ENCODE measurements at places on chromosomes 3 and 15.

- no peak for DNase-seq
These were observed 380.4 kb upstream of the PROK2 start for GRCh38 chr3:72165317-72165716.

DNA sequence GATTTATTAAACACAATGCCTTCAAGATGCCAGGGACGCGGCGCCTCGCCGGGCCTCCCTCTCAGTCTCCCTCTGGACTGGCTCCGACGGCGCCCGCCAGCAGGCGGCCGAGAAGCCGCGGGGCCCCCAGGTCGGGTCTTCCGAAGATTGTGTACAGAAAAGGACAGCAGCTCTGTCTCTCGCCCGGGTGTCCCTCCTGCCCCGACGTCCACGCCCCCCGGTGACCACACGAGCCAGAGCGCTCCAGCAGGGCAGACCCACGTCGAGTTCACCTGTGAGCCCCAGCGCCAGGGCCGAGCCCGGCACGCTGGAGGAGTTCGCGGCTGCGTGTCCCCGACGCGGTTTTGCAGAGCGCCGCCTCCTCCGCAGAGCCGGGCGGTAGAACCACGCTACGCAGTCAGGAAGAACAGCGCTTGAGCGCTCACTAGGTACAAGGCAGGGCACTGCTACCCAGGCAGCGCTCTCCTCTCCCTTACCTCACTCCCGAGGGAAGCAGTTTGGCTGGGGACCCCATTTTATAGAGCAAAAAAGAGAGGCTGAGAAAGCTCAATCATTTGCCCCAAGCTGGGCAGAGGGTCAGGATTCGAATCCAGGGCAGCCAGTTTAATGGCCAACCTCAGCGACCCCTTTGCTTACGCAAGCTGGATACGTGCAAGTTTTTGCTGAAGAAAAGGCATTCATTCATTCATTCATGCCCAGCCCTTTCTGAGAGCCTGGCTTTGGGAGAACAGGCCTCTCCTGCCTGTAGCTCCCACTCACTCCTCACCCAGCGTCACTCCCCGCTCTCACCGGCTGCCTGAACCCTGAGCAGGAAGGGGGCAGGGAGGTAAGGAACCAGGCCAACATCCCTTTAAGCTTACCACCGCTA lies 3.0 kb upstream of the TLE3 start:
- DNase-seq = peak; percentile 46

DNA sequence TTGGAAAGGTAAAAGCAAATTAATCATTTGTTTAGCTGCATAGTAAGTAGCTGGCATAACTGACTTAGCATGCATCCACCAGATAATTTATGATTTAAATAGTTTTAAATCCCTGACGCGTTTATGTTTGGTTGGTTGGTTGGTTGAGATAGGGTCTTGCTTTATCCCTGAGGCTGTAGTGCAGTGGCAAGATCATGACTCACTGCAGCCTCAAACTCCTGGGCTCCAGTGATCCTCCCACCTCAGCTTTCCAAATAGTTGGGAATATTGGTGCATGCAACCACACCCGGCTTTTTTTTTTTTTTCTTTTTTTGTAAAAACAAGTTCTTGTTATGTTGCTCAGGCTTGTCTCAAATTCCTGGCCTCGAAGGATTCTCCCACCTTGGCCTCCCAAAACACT lies 263.4 kb downstream of the MCTP2 start:
- DNase-seq = no peak

DNA sequence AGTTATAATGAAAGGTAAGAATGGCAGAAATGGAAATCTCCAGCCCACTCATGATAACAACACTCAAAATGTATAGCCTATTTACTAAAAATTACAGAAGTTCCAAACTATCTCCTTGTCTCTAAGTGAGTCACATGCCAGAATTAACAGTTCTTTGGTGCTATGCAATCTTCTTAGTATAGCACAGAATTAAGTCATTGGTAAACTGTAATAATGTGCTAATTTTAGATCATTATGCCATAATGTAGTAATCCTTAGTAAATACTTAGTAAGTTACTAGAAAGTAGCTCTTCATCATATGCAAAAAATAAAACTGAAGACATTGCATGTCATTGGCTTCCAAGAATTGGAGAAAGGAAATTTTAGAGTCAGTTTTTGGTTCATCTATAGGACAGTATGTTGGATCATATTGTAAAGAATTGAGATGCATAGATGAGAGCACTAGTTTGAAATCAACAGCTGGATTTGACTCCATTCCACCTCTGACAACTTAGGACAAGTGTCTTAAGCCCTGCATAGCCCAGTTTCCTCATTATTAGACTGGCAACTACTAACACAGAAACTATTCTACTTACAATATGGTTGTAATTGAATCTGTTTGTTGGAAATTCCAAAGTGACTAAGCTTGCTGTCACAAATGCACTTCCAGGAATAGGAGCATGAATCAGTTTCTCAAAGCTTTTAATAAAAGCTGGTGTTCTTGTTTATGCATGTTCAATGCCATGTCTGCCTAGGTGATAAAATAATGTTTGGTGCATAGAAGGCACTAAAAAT lies 40.1 kb upstream of the CD47 start:
- DNase-seq = no peak

- DNase-seq = no peak
These were observed 23.5 kb upstream of the EPHB3 start for GRCh38 chr3:184537885-184538665.

DNA sequence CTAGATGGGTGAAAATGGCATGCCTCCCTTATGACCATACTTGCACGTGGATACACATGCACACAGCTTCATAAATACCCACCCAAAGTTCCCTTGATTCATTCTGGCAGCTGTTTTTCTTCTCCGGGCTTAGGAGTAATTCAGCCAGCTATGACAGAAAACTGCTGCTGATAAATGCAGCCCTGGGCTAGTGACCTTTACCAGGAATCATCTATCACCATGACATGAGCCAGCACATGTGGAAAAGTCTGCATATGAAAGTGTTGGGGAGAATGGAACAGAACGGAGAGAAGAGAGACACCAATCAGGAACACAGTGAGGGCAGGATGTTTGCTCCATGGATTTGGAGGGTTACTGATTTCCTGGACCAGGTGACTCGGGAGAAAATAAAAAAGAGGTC lies 706.3 kb downstream of the PDCD6IP start:
- DNase-seq = no peak

All from stimulated activated CD4-positive, alpha-beta T cell treated with anti-CD3 and anti-CD28 coated beads, Interleukin-12 subunit alpha, Interleukin-12 subunit beta, amount 100 ng/mL, for 24 hours (primary cell).